ENCODE measurements at places on chromosomes 3 and 15.

GRCh38 chr3:30112411-30112810 is 494.0 kb upstream of the TGFBR2 start:
- DNase-seq = no peak

DNA sequence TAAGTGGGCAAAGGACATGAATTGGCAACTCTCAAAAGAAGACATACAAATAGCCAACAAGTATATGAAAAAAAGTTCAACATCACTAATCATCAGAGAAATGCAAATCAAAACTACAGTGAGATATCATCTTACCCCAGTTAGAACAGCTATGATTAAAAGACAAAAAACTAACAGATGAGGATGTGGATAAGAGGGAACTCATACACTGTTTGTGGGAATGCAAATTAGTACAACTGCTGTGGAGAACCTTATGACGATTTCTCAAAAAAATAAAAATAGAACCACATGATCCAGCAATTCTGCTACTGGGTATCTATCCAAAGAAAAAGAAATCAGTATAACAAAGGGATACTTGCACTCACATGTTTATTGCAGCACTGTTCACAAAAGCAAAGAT is 28.6 kb downstream of the NEK10 start:
- DNase-seq = no peak

- no peak for DNase-seq
Measured at GRCh38 chr3:117168896-117169295, 459.3 kb downstream of the TUSC7 start.

GRCh38 chr3:2023959-2024358 is 74.7 kb upstream of the CNTN4 start:
- no peak for DNase-seq

GRCh38 chr3:139122221-139122581 is 77.5 kb upstream of the PRR23C start:
- DNase-seq = no peak

DNA sequence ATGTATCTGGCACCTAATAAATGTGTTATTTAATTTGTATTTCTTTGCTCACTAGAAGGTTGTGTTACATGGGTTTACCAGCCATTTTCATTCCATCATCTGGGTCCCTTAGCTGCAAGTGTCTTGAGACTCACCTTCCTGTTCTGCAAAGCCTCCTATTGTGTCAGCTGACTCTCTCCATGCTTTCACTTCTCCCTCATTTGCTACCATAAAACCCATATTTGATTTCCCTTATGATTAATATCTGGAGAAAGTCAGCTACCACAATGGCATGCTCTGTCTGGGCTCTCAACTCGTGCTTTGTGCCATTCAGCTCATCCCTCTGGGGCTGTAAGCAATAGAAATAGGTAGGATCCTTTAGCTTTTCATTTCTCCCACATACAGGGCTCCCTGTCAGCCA is 79.5 kb upstream of the EIF1B start:
- DNase-seq = no peak

DNA sequence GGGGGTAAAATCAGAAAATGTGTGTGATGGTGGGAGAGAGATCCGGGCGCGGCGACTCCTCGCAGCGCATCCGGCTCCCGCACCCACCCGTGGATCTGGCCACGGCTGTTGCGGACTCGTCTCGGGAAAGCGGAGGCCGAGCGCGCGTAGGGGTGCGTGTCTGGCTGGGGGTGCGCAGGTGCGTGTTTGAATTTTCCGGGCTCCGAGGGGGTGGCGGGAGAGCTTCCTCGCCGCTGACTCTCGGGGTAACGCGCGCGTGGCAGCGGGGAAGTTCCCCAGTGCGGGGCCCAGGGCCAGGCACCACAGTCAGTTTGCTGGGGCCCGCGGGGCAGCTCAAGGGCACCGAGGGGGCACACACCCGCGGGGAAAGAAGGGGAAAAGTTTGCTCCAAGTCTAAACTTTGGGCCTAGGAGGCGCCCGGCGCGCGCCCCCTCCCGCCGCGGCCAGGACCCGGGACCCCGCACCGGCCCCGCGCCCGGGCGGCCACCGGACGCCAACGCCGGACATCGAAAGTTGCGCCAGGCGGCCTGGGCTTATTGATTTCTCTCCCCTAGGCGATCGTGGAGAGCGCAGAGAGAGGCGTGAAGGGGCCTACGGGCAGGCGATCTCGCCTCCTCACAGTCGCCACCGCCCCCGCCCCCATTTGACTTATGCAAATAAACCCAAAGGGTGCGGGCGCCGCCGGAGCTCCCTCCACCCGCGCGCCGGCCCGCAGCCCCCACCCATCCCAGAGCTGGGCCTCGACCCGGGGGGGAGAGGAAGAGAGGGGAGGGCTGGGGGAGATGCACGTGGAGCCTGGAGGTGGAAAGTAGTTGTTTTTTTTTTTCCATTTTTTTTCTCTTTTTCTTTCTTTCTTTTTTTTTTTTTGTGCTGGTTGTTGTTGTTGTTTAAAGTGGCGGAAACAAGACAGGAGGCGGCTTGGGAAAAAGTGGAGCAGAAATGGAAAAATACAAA is 639 bp downstream of the FOXP1 start:
- DNase-seq = peak; percentile 61

DNA sequence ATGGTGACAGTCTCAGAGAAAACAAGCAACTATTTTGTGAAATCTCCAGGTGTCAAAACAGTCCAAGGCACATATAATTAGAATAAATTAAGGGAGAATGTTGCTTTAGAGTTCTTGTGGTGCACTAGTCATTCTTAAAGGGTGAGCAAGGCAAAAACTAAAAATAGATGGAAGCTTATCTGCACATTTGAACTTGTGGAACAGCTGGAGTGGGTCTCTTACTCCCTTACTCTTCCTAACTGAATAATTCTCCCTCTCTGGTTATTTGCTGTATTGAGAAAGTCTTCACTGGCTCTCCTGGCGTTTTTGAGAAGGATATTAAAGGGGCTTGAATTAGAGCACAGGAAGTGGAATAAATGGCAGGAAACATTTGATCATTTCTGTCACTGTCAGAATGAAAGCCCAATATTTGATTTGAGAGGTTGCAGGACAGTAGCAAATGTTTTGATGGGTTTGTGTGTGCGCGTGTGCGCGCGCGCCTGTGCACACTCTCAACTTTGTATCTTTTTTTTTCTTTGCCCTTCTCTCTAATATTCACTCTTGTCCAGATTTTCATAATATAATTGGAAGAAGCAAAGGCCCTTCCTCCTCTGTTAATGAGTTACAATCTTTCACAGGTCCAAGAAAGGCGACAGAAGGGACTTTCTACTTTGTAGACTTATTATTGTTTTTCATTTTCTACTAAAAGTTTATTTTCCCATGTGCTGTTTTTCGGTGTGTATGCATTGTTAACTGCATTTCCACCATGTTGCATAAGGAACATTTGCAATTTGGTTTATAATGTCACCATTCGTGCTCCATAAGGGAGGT is 40.9 kb downstream of the AKAP13 start:
- DNase-seq = no peak

DNA sequence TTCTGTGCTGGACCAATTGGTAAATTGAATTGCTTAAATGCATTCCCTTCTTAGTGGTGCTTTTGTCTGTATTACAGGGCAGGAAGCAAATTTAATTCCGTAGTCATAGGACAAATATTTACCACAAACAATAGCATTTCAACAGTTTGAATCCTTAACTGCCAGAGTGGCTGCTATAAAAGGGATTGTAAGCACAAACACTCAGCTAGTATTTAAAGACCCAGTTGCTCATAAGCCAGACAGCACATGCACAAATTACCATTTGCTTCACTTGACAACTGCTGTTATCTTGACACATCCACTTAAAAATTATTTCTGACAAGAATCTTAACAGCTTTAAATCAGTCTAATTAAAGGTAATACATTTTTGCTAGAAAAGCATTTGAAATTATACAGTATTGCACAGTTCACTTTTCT is 490.2 kb upstream of the ADAMTS9 start:
- DNase-seq = no peak

DNA sequence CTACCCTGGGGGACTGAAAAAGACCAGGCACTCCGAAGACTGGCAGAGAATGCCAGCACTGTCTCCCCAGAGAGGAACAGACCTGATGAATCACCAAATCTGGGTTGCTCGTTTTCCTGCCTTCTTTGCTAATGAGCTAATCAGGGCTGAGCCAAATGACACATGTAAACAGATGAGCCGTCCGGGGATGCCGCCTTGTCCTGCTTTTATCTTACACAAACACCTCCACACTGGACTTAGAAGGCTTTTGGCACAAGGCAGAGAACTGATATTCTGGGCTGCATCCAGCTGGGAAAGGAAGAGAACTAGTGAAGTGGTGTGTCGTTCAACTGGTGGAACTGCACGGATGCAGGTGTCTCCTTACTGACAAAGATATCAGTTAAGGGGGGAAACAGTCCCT is 88.1 kb downstream of the MECOM start:
- DNase-seq = no peak

DNA sequence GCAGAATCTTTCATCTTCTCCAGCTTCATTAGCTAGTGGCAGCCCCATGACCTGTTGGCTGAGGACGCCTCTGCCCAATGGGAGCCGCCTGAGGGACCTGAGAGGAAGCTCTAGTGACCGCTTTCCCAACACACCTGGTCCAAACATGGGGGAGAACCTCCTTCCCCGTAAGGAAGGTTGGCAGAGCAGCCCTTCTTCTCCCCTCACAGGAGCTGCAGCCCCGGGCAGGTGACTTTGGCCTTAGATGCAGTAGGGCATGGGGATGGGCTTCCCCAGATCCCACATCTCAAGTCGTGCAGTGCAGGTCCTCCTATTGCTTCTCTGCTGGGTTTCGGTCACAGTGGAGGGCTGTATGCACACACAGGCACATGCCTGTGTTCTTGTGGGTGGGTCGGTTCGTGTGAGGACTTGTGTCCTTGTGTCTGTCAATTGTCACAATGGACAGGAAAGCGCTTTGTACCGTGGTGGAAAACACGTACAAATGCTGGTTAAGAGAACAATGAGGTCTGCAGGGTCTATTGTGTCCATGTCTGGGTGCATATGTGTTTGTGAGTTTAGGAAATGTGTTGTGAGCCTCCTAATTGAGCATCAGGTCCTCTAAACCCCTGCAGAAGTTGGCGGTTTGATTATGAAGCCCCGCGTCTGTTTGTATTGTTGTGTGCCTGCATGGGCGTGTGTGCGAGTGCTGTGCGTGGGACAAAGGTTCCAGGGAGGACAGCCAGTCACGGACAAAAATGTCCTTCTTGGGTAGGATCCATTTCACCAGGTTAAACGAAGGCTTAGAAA is 1.4 kb downstream of the ISLR2 start:
- no peak for DNase-seq

Measured in activated CD8-positive, alpha-beta memory T cell treated with anti-CD3 and anti-CD28 coated beads for 4 hours (primary cell).